Peyer's patch (tissue), 4 donors: ENCODE measurements at places on chromosomes 6 and 20.

GRCh38 chr6:99121748-99122147 is 174.0 kb upstream of the FBXL4 start:
- no peak for DNase-seq

DNA sequence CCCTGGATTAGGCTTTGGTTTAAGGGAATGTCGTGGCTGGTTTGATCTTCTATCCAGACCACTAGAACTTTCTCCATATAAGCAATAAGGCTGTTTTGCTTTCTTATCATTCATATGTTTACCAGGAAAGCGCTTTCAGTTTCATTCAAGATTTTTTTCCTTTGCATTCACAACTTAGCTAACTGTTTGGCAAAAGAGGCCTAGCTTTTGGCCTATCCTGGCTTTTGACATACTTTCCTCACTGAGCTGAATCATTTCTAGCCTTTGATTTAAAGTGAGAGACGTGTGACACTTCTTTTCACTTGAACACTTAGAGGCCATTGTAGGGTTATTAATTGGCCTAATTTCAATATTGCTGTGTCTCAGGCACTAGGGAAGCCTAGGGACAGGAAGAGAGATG is 1.7 kb upstream of the FAM50B start:
- DNase-seq, result no peak

DNA sequence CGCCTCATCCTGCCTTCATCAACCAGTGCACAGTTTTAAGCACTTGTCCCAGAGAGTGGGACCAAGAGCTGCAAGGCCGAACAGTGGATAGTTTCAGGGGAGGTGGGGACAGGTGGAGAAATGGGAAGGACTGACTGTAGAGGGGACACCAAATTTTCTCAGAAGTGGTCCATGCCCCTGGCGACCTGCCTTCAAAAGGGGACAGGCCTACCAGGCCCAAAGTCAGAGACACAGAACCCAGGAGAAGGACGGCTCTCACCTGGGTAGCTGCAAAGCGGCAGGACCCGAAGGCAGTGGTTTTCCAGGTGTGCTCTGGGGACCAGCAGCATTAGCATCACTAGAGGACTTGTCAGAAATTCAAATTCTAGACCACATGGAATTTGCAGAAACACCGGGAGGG is 5.8 kb downstream of the TFEB start:
- DNase-seq, result no peak

DNA sequence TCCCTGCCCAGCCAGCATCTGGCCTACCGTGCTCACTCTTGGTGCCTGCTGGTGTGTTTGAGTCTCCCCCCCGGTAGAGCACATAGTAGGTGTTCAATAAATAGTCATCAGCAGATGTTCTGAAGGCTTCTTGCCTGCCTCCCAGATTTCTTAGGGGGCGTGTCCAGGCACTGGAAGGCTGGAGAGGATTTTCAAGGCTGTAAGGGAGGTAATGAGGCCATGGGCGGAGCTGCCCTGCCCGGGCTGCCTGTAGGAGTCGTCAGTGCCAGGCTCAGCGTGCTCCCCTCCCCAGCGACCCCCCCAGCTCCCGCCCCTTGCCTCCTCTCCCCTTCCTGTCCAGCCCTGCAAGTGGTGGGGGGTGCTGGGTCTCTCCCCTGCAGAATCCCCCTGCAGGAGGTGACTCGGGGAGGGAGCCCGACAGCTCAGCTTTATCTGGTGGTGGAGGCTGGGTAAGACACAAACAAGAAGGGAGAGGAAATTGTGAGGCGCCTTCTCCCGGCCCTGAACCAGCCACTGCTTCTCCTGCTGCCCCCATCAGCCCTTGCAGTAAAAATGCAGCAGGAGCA is 55.9 kb downstream of the BCAS4 start:
- DNase-seq, result no peak

- no peak for DNase-seq
These were observed 247.9 kb upstream of the GJE1 start for GRCh38 chr6:141884850-141885249.

DNA sequence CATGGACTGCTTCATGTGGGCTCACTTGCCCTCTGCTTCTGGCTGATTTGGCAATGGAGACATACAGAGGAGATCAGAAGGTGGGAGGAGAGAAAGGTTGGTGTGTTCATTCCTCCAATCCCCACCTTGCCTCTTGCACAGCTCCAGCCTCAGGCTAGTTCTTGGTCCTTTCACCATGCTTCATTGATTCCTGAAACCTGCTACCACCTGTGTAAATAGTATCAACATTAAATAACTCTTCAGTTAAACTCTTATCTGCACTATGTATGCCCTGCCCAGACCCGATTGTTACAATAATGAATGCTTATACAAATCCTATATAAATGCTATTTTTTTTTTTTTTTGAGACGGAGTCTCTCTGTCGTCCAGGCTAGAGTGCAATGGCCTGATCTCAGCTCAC is 174.5 kb downstream of the CD83 start:
- DNase-seq, result no peak

GRCh38 chr6:40791004-40791403 is 203.8 kb upstream of the LRFN2 start:
- DNase-seq, result no peak

GRCh38 chr20:47296950-47297349 is 59.5 kb downstream of the ZMYND8 start:
- DNase-seq, result no peak

- DNase-seq, result no peak
These were observed 296 bp downstream of the ADNP start for GRCh38 chr20:50930976-50931305.

DNA sequence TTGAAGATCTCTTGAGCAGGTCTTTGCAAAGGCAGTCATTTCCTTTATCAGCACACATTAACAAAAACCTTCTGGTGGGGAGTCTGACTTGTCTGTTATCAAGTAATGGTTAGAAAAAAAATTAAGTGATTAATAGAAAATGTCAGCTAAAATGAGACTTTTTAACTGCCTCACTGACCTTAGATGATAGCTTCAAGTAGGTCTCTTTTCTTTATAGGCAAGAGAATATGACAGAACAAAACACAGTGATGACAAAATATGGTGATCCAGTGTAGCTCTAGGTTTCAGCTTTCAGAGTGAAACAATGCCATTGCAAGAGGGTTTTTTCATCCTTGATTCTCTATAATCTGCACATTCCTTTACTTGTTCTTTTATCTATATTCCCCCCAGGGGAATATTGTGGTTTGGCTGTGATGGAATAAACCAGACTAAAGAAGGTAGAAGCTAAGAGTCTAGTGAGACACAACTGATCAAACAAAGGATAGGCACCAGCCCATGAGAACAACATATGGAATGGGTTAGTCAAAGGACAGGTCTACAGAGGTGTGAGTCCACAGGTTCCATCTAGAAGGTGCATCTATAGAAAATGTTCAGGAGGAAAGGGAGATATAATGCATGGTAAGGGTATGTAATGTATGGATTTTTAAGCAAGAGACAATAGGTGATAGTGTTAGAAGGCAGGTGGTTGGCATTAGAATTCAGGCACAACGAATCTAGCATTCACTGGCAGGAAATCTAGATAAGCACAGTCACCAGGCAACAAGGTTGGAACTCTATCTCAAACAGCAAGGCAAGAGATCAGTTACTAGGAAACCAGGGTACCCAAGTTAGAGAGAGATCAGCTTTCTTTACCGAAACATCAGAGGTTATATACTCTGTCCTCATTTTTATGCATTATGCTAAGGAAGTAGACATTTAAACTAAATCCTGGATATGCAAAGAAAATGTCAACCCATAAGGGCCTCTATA is 228.9 kb upstream of the SMLR1 start:
- DNase-seq, result no peak

DNA sequence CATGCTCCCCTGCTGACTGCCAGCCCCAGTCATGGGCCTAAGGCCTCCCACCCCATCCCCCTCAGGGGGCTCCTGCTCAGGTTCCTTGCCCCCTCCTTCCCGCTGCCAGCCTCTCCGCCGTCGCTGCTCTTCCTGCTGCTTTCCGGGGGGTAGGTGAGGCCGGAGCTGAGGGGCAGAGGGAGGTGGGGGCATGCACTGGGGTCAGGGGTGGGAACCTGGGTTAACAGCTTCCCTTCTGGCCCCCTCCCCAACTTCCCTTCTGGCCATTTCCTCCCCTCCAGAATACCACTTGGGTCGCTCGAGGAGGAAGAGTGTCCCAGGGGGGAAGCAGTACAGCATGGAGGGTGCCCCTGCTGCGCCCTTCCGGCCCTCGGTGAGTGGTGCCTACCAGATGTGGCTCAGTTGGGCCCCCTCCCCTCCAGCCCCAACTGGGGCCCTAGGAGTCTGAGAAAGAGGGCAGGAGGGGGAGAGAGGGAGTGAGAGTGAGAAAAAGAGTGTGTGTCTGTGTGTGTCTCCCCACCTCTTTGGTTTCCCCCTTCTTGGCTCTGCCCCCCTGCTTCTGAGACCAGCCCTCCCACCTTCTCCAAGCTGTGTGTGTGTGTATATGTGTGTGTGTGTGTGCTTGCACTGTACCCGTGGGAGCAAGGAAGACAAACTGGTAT is 12.1 kb downstream of the SYNGAP1 start:
- no peak for DNase-seq

GRCh38 chr6:100517106-100517505 is 52.4 kb upstream of the SIM1 start:
- DNase-seq, result no peak

GRCh38 chr20:47392015-47392720 is 35.7 kb upstream of the ZMYND8 start:
- no peak for DNase-seq

DNA sequence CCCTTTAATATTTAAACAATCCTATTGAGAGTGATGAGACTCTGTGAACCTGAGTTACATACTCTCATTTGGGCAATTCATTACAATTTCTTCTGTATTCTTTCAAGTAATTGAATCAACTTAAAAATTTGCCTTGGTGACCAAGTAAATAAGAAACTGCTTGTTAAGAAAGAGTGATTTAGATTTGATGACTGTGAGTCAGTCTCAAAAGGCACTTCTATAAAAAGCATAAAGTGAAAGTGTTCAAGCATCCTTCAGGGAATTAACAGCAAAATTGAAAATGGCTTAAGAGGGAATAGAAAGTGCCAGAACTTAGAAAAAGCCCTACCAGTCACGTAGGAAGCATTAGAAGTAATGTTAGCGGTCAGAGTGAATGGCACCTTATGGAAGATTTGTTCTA is 654.7 kb downstream of the EPM2A start:
- DNase-seq, result no peak

DNA sequence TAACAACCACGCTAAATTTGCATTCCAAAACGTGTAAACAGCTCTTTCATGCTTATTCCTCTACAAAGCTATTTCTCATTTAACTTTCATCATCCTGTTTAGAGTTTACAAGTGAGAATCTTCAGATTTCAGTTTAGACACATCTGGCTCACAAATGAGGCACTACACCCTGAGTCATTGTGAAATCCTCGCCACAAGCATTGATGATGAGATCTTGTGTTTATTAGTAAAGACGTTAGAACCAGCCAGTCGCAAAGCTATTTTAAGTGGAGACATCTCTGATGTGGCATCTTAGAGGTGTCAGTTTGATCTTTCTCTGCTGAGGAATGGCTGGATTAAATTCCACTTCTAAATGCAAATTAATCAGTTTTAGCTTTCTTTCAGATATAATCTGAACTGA is 8.3 kb upstream of the ISM1 start:
- no peak for DNase-seq

DNA sequence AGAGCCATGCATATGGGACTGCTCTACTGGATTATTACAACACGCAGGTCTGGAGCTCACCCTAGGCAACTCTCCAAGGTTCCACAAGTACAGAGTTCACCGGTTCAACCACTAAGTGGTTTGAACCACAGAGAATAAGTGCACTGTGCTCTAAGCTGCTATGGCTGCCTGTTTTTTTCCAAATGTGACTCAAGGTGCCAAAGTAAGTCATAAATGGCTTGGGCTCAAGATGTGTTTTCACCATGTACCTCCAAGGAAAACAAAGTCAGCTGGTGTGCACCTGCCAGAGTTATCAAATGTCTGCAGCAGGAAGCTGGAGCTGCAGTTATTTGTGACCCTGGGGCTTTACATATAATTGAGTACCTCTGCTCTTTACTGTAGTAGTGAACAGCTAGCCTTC is 76.7 kb downstream of the PREP start:
- no peak for DNase-seq

- no peak for DNase-seq
These were observed 61.0 kb downstream of the FAM50B start for GRCh38 chr6:3910106-3910663.

GRCh38 chr6:25369433-25370177 is 90.4 kb downstream of the CARMIL1 start:
- no peak for DNase-seq

DNA sequence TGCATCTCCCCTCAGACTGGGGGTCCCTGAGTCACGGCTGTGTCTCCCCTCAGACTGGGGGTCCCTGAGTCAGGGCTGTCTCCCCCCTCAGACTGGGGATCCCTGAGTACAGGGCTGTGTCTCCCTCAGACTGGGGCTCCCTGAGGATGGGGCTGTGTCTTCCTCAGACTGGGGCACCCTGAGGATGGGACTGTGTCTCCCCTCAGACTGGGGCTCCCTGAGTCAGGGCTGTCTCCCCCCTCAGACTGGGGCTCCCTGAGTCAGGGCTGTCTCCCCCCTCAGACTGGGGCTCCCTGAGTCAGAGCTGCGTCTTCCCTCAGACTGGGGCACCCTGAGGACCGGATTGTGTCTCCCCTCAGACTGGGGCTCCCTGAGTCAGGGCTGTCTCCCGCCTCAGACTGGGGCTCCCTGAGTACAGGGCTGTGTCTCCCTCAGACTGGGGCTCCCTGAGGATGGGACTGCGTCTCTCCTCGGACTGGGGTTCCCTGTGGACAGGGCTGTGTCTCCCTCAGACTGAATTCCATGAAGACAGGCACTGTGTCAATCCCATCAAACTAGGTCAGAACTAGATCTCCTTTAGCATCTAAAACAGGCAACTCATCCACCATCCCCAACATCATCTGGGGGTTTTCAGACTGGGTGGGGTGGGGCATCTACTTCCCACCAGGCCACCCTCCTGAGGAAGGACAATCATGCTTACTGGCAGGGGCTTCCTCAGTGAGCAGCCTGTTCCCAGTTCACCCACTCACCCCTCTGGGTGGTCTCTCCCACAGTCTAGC is 60.7 kb downstream of the MRPL14 start:
- DNase-seq, result no peak

DNA sequence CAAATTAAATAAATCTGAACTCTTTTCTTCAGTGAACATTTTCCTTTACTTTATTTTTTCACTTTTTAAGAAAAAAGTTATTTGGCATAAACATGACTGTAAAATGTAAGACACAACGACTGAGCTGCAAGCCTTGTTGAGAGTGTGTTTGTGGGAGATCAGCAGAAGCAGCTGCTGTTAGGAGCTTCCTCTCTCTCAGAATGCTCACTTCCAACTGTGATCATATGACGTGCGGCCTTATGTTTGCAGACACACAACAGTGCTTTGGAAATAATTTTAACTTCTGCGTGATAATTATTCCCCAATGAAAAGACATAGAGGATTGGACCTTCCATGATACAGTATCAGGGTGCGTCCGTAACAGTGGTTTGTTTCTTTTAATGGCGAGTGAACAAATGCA is 104.0 kb downstream of the ARHGAP18 start:
- no peak for DNase-seq

DNA sequence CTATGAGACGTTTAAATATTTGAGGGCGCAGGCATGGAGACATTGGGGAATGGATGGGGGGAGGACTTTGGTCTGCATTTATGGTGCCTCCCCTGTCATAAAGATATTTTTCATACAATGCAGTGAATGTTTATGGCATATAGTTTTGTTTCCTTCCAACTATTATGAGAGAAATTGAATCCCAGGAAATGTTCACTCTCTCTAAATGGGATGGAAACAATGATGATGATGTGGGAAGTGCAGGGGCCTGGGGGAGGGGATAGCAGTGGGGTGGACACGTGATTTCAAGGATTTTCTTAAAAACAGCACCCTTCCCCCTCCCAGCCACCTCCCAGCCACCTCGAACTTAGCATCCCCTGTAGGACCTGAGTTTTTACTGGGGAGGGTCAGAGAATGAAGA is 69.9 kb downstream of the TOX2 start:
- no peak for DNase-seq
